Left renal cortex interstitium (tissue), 4 donors: ENCODE measurements at places on chromosomes 3 and 15.

DNA sequence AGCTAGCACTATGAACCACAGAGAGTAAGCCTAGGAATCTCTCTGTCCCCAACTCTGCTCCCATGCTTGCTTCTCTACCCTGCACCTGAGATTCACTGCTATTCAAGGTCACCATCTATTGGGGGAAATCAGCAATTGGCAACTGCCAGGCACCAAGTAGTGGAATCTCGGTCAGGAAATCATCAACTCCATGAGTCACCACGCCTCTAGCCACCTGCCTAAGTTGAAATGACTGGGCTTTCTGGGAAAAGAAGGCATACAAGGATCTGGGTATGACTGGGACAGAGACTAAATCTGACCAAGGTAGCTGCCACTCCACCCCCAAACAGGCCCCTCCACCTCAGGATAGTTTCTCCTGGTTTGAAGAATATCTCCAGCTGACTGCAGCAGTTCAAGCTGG lies 464.1 kb upstream of the CBLB start:
- no peak for DNase-seq

DNA sequence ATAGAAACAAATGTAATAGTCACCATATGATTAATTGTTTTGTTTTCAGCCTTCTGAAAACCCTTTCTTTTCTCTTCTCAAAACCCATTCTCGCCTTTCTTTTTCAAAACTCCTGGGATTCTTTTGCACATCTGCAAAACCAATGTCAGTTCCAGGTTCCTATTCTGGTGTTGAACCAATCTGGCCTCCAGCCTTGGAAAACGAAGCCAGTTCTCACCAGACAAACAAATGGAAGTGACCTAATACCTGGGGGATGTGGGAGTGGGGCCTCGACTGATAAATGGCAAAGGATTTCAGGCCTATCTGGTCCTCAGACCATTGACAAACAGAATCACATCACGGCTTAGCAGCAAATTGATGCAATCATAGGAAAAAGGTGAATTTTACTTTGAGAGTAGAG lies 73.0 kb downstream of the COL8A1 start:
- DNase-seq = no peak

DNA sequence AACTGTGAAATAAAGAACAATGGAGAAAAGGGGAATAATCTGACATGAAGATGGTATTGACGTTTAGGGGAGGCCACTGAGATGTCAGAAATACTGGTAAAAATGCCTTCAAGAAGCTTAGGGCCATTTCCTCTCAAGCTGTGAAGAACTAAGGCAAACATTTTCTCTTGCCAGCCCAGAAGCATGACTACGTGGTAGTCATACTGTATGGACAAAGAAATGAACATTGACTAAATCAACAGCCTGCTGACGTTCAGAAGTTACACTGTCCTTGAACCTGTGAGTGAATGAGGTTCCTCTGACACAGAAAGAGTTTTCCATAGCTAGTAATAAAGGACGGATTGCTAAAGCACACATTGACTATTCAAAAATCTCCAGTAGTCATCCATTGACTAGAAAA lies 121.0 kb downstream of the P3H2 start:
- DNase-seq = no peak

DNA sequence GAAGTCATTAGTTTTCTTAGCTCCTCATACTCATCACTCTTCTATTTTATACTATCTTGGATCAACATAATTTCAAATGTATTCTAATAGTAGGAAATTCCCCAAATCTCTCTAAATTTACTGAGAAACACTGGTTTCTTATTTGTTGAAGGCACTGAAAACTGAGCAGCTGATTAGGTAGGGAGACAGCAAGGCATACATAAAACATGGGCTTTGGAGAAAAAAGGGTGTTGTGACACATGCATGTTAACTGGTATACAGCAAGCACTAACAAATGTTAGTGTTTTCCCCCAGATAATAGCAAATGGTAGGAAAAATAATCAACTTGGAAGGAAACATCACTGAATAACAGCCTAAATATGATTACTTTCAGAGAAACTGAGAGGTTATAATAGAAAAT lies 125.5 kb upstream of the TSPAN3 start:
- DNase-seq = no peak
